ENCODE measurements at places on chromosomes 7 and 10.
A peak's percentile ranks its signal among the peaks of the same experiment; 100 is the strongest.

- H3K27ac ChIP-seq, result no peak overlapping the region
- H3K27me3 ChIP-seq, result no peaks in the 10 kb centered on the region
- no peaks in the 10 kb centered on the region for H3K4me1 ChIP-seq
- no peaks in the 10 kb centered on the region for H3K36me3 ChIP-seq
Observed at GRCh38 chr10:100631192-100631591, 95.4 kb downstream of the HIF1AN start.

GRCh38 chr7:98251601-98252424, at the start of gene TECPR1:
TECPR1 (minus strand) TSS chr7:98252232; CDS start chr7:98246146, 6,086 bp downstream.
- no peaks in the 10 kb centered on the region for H3K27me3 ChIP-seq
- H3K4me3 ChIP-seq, result peak within 1 kb of the TSS; percentile 93

DNA sequence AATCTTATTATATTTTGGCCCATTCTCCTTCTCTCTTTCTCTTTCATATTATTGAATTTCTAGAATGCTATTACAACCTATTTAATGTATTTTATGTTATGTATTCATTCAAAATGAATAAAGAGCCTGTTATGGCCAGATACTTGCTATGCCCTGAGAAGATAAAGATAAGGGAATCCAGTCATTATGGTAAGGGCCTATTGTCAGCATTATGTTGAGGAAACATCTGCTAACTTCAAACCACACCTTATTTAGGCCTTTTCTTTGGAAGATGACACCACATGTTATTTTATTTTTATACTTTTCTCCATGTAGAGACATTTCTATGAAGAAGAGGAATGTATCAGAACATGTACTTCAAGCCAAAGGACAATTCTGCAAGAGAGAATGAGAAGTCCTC, 60.5 kb upstream of the MPP7 start:
- H3K4me3 ChIP-seq, result no peak overlapping the region
- no peak overlapping the region for H3K27ac ChIP-seq
- H3K27me3 ChIP-seq, result no peaks in the 10 kb centered on the region
- DNase-seq, result no peak

GRCh38 chr7:131268906-131269305, 58.8 kb upstream of the MKLN1 start:
- no peaks in the 10 kb centered on the region for H3K36me3 ChIP-seq
- H3K27ac ChIP-seq, result no peak overlapping the region
- no peaks in the 10 kb centered on the region for H3K27me3 ChIP-seq
- no peak for DNase-seq
- H3K4me3 ChIP-seq, result no peak overlapping the region

- no peak for DNase-seq
- no peak overlapping the region for H3K4me3 ChIP-seq
- H3K27me3 ChIP-seq, result peaks cover 1% of the 10 kb centered on the region
- no peaks in the 10 kb centered on the region for H3K4me1 ChIP-seq
Observed at GRCh38 chr10:123786896-123787295, 104.7 kb downstream of the CPXM2 start.

GRCh38 chr10:84695902-84696301, 367.5 kb downstream of the CCSER2 start:
- no peaks in the 10 kb centered on the region for H3K27me3 ChIP-seq
- H3K36me3 ChIP-seq, result no peaks in the 10 kb centered on the region
- no peak for DNase-seq
- no peaks in the 10 kb centered on the region for H3K4me1 ChIP-seq
- no peak overlapping the region for H3K4me3 ChIP-seq

DNA sequence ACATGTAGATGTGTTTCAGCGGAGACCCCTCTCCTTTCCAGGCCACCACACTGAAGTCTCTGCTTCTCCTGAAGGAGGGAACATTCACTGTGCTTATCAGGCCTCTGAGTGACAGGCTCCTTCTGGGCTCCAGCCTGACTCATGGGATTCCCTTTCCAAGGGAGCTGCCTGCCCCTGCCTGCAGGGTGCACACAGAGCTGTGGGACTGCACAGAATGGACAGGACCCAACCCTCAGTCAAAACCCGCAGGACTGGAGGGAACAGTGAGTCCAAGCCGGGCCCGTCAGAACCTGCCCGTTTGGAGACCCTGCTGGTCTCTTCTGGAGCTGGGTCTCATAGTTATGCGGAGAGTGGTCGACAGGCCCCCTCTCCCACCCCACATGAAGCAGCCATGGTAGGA, 32.6 kb downstream of the PLAC9 start:
- H3K4me1 ChIP-seq, result no peaks in the 10 kb centered on the region
- no peak overlapping the region for H3K4me3 ChIP-seq
- H3K27ac ChIP-seq, result no peak overlapping the region
- H3K27me3 ChIP-seq, result no peaks in the 10 kb centered on the region
- peaks cover 57% of the 10 kb centered on the region for H3K36me3 ChIP-seq

GRCh38 chr10:34223658-34224057, 591.4 kb downstream of the PARD3 start:
- DNase-seq, result no peak
- H3K4me3 ChIP-seq, result no peak overlapping the region
- no peak overlapping the region for H3K27ac ChIP-seq
- H3K27me3 ChIP-seq, result no peaks in the 10 kb centered on the region
- H3K4me1 ChIP-seq, result peaks cover 8% of the 10 kb centered on the region

DNA sequence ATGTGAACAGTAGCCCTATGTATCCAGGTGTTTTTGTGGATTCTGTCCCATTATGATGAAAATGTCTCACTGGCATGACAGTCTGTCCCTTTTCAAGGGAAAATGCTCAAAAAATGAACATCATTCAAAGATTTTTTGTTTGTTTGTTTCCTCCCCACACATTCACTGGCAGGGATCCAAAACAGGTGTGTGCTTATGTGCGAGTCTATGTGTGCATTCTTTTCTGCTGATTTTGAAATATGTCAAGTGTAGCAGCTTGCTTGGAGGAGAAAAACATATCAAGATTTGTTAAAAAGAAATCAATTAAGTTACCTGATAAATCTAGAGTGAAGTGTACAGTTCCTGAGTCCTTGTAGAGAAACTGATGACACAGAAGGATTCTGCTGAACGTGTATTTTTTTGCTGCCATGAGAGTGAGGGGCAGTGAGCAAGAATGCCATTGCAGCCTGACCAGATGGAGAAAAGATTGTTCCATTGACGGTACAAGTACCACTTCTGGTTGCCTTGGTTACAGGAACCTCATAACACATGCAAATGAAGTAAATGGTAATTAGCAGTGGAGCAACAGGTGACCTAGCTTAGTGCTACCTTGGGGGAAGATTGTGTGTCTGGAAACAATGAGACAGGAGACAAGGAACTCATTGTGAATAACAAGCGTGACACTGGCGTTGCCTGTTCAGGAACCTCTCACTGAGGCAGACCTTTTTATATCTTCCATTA, 277.4 kb upstream of the PHYHIPL start:
- no peaks in the 10 kb centered on the region for H3K4me1 ChIP-seq
- DNase-seq, result no peak
- no peak overlapping the region for H3K27ac ChIP-seq
- no peaks in the 10 kb centered on the region for H3K36me3 ChIP-seq
- H3K27me3 ChIP-seq, result no peaks in the 10 kb centered on the region

DNA sequence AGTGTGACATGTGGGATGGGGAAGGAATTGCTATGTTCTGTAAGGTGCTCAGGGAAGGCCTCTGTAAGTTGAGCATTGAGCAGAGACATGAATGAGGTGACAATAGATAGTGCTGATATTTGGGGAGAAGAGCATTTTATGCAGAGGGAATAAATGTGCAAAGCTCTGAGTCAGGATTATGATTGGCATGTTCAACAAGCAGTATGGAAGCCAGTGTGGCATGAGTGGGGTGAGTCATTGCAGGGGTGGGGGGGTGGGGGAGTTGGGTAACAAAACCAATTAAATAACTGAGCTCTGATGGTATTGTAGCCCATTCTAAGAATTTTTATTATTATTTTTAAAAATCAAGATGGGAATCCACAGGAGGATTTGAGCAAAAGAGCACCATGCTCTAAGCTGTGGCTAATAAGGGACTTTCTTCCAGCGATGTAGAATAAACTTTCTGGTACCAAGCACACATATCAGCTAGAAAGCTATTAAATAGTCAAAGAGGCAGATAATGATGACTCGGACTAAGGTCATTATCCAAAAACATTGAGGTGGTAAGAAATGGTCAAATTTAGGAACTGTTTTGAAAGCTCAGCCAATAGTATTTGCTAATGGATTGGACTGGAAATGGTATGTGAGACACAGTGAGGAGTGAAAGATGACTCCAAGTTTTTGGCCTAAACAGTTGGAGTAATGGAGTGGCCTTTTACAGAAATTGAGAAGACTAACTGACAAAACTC, 96.4 kb downstream of the PRKG1 start:
- H3K4me1 ChIP-seq, result no peaks in the 10 kb centered on the region
- H3K27ac ChIP-seq, result no peak overlapping the region
- no peak for DNase-seq
- no peaks in the 10 kb centered on the region for H3K27me3 ChIP-seq
- no peak overlapping the region for H3K4me3 ChIP-seq

DNA sequence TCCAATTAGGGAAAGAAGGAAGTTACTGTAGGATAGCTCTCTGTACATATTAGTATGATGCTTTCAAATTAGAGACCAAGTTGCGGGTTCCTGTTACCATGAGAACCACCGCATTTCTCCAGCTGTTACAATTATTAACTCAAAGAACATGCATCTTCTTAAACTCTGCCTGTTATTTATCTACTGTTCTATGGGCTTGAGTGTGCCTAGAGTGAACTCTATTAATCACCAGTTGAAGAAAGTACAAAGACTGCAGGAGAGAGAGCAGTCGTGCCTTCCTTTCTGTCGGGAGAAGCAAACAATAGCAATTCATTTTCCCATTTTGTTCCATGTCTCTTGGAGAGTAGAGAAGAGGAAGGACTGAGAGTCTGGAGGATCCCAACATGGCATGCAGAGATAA, 1071.2 kb downstream of the TYW1 start:
- no peaks in the 10 kb centered on the region for H3K4me1 ChIP-seq
- H3K27me3 ChIP-seq, result no peaks in the 10 kb centered on the region
- DNase-seq, result no peak
- H3K4me3 ChIP-seq, result no peak overlapping the region

DNA sequence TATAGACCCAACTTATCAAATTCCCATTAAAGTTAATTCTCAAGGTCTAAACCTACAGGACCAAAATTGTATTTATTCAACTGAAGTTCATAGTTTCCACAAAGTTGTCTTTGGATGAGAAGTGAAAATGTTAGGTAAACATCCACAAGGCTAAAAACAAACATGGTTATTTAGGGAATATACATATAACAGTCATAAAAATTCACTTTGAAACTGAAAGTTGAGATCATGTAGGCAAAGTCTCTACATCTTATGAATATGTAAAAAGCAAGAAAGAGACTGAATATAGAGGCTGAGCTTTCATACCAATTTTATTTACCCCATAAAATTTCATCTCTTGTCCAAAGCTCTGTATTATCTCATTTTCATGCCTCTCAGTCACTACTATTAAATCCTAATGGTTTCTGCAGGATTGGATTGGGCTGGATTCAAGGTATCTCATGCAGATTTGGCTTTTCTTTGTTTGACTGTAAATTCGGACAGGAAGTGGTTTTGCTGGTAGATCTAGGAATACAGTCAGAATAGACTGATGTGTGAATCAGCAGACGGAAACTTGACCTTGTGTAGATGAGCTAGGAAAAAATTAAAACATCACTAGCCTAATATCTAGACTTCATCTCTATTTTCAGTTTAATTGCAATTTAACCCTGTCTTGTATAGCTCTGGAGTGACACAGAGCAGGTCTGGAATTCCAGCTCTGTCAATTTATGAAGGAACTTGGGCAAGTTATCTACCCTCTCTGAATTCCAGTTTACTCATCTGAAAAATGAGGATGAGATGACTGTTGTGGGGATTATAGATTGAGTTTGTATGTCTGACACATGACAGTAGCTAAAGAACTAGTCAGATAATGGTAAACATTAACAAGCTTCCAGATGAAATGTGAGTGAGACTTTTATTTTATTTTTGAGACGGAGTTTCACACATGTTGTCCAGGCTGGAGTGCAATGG, 27.3 kb upstream of the SKAP2 start:
- no peaks in the 10 kb centered on the region for H3K4me1 ChIP-seq
- H3K27me3 ChIP-seq, result no peaks in the 10 kb centered on the region
- DNase-seq, result no peak
- H3K36me3 ChIP-seq, result no peaks in the 10 kb centered on the region

GRCh38 chr7:154876516-154876915, 126.4 kb downstream of the PAXIP1 start:
- no peaks in the 10 kb centered on the region for H3K4me1 ChIP-seq
- DNase-seq, result no peak
- H3K27me3 ChIP-seq, result no peaks in the 10 kb centered on the region
- no peak overlapping the region for H3K27ac ChIP-seq

DNA sequence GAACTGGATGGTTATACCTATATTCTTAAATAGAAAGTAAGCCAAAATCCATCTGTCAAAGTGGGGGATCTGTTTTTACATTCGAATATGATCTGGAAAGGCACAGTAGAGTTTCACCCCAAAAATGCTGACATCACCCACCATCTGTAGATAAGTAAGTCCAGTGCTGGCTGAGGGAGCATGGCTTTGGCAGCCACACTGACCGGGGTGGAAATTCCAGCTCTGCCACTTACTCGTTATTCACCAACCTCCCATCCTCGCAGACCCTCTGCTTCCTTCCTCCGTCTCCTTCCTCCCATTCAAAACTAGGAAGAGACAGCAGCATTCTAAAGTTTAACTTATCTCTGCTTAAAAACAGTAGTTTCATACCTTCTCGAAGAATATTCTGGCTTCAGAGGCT, 84.9 kb upstream of the GATA3 start:
- H3K27ac ChIP-seq, result no peak overlapping the region
- H3K36me3 ChIP-seq, result peaks cover 4% of the 10 kb centered on the region
- no peak for DNase-seq
- H3K27me3 ChIP-seq, result no peaks in the 10 kb centered on the region
- no peak overlapping the region for H3K4me3 ChIP-seq
- H3K4me1 ChIP-seq, result peaks cover 4% of the 10 kb centered on the region

DNA sequence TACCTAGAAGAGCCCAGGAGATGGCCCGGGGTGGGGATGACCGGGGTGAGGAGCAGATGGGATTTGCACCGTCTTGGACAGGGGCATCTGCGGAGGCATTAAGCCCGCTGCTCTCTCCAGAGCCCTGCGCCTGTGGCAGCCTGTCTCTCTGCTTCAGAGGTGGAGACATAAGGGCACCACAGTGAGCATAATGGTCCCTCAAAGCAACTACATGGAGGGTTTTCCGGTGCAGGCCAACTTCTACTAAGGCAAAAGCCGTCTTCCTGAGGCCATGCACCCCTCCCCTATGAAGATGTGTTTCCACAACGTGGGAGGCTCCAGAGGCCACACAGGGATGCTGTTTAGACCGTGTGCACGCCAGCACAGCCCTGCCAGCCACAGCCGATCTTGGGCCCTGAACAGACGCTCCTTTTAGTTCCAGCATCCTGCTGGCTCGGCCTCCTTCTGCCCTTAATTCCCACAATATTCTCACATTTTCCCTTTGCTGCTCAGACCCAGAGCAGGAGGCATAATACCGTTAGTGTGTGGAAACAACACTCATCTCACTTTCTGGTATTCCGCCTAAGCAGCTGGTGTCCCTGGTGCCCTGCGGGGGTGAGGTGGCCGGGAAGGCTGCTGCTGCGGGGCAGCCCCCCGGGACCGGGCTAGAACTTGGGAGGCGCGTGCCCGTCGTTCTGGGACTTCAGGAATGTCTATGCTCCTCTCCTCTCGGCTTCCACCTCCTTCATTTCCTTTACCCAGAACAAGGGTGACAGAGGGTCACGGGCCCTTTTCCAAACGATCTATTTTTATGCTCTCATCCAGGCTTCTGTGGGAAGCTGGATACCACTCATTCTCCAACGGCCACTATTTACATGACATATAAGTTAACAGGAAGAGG, 266.9 kb downstream of the TNS3 start:
- H3K27me3 ChIP-seq, result no peaks in the 10 kb centered on the region
- no peaks in the 10 kb centered on the region for H3K4me1 ChIP-seq
- H3K27ac ChIP-seq, result no peak overlapping the region

GRCh38 chr10:7908541-7909210, 90.4 kb downstream of the TAF3 start:
- no peak for DNase-seq
- H3K36me3 ChIP-seq, result no peaks in the 10 kb centered on the region
- no peaks in the 10 kb centered on the region for H3K4me1 ChIP-seq
- no peaks in the 10 kb centered on the region for H3K27me3 ChIP-seq
